Fibroblast of the aortic adventitia (primary cell): ENCODE measurements at places on chromosomes 5 and 9.

DNA sequence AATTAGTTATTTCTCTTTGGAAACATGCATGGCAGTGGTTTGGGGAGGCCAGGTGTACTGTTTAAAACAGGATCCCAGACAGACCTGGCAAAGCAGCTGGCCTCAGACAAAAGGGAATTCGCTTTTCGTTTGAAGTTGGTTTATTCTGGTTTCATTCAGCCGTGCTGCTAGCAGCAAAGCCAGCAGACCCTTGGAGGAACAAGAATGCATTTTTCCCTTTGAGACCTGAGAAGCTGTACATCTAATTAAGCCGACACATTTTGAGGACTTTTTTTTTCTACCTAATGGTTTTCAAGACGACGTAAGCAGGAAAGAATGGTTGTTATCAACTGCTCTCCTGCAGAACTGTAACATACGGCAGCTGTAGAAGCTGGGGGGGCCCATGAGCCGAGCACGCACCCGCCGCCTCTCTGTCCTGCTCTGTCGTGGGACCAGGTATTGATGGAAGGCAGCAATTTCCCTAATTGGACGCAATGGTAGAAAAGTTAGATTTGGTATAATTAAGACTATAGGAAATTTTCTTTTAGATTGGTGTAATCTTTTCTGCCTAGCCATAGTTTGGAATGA, 13.6 kb downstream of the PLEKHG4B start:
- no peak for DNase-seq

GRCh38 chr9:70415041-70415440, 584 bp upstream of the KLF9 start:
- DNase-seq = no peak

- DNase-seq = no peak
Measured at GRCh38 chr9:35862328-35862727, 7.9 kb downstream of the OR13J1 start.

DNA sequence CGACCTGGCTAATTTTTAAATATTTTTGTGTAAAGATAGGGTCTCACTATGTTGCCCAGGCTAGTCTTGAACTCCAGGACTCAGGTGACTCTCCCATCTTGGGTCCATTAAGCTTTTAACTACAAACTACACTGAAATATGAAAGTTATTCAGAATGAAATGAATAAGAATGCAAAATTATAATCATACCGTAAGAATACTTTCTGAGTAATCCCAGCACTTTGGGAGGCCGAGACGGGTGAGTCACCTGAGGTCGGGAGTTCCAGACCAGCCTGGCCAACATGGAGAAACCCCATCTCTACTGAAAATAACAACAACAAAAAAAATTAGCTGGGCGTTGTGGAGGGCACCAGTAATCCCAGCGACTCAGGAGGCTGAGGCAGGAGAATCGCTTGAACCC, 1.1 kb upstream of the ORM1 start:
- DNase-seq = peak; percentile 21

DNA sequence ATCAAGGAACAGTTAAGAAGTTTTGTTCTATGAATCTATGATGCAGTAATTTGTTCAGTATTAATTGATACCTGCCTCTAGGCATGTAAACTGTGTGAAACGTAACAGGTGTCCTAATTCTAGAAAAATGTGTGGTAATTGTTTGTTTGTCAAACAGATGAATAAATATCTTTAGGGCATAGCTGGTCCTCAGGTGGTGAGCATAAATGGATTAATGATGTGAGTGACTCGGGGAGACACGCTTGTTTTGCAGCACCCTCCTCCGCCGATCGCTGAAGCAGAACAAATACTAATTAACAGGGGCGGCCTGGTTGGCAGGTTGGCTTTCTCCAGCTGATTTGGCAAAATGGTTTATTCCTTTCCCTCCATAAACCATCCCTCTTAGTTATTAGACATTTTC, 88.8 kb downstream of the TLE4 start:
- DNase-seq = no peak

DNA sequence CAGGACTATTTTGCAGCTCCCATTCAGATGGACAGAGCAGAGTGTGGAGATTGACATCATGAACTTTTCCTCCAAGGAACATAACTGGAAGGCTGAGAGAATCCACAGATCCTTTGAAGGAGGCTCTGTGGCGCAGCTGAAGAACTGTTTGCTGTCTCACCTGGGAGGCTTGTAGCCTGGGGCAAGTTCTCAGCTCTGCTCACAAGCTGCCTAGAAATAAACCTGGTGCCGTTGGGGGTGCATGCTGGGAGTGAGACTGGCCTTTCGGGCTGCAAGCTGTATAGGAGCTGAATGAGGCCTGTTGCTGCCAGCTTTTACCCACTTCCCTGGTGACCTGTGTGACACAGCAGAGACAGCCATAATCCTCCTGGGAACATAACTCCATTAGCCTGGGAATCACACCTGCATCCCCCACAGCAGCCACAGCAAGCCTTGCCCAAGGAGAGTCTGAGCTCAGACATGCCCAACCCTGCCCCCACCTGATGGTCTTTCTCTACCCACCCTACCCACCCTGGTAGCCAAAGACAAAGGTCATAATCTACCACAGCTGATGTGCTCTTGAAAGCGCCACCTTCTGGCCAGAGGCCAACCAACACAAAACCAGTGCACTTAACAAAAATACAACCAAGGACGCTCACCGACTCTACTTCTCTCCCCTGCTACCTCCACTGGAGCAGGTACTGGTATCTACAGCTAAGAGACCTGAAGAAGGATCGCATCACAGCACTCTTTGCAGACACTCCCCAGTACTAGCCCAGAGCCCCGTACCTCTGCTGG, 205.1 kb upstream of the MRPS30 start:
- DNase-seq = no peak

DNA sequence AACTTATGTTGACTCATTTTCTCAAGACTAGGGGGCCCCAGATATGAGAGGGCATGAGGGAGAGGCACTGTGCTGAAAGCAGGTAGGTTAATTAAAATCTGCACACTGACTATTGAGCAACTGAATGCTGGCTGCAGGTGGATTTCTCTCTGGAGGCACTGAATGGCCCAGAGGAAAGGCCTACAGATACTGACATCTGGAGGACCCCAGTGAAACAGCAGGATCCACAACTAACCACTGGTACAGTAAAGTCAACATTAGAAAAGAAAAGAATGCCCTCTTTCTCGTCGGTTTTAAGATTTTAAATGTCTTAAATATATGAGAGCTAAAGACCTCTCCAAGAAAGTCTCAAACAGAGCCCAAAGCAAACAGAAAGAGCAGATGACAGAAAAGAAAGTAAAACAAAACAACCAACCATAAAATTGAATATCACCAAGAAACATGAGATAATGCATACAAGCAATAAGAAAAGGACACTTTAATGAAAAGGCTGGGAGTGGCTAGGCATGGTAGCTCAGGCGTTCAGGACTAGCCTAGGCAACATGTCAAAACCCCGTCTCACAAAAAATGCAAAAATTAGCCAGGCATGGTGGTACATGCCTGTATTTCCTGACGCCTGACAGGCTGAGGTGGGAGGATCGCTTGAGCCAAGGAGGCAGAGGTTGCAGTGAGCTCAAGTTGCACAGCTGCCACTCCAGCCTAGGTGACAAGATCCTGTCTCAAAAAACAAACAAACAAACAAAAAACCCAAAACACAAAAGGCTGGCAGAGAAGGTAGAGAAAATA, 43.3 kb downstream of the PUM3 start:
- DNase-seq = peak; percentile 69

- no peak for DNase-seq
Measured at GRCh38 chr9:17597977-17598376, 19.1 kb downstream of the SH3GL2 start.

DNA sequence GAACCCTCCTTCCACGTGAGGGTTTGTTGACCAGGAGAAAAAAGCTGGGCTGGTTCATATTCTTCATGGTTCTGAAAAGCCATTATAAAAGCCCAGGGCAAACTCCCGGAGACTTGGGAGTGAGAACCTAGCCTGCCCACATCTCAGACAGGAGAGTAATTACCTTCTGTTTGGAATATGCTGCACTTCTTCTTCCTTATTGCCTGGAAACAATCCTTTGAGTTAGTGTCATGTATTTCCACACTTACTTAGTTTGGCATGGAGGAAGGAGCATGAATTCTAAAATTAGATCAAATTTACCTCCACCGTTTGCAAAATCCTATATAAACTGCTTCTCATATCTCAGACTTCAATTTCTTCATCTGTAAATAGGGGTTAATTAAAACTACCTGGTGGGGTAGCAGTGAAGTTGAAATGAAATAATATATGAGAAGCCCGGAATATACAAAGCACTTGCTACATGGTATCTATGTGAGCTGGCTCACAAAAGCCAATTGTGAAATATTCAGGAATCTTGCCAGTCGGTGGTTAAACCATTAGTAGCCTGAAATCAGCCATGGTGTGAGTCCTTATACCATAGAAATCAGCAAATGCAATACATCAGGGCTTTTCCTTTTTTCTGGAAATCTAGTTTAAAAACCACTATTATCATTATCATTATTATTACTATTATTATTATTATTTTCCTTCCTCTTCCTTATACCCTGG, 140.0 kb upstream of the RAD23B start:
- DNase-seq = peak; percentile 45

DNA sequence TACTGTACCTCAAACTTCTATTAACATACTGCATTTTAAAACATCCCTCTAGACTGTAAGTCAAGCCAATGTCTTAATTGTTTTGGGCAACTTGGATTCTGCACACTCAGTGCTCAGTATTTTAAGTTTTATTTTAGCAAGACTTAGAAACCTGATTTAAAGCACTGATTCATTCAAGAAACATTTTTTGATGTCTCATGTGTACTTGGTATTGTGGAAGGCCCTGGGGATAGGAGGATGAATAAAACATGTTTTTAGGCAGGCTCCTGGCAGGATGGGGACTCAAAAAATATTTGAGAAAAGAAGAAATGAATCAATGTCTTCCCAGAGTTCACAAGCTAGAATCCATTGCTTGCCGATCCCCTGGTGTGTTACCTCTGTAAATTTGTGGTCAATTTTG, 334.0 kb upstream of the PUM3 start:
- peak; percentile 11 for DNase-seq

DNA sequence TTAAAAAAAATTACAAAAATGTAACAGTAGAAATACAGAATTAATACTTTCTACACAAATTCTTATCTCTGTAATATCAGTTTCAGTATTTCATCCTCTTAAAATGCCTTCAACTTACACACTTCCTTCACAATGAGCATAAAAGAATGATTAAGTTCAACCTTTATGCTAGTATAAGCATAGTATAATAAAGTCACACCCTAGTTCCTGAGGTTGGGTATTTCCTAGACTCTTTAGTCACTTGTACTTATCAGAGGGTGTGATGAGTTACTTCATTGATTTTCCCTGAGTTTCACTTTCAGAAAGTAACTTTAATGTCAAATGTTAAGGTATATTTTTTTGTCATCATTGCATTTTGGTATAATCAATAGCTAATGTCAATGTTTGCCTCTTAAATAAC, 302.4 kb downstream of the PDE4D start:
- DNase-seq = no peak

- DNase-seq = peak; percentile 10
Measured at GRCh38 chr9:109143881-109144562, 23.0 kb downstream of the FRRS1L start.

DNA sequence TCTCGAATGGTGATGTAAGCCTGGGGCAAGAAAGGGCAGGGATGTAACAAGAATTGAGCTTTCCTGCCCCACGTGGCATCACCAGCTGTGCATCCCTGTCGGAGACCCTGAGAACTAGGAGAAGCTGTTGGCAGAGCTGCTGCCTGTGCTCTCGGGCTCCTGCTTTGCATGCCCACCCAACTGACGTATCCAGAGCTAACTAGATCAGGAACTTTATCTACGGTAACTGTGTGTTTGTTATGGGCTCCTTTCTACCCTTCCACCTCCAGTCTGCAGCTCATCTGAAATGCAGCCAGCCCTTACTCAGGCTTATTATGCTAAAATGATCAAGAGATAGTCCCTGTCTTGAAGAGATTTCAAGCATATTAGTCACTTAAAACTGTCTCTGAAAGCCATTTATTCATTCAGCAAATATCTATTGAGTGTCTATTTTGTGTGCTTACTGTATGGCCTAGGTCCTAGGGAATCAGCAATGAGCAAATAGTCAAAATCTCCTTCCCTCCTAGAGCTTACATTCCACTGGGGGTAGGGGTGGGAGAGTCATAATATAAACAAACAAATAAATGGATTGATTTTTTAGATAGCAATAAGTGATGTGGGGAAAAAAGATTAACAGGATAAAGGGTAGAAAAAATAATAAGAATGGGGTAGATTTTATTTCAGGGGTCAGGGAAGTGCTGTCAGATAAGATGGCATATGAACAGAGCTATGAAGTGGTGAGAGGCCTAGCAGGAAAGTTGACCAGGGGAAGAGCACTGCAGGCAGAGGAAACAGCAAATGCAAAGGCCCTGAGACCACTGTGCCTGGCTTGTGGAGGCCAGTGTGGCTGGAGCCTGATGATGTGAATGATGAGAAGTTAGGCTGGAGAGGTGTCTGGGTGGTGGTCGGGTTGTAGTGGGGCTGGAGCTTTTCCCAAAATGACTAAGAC, 118.2 kb downstream of the GALNT10 start:
- DNase-seq = peak; percentile 60

DNA sequence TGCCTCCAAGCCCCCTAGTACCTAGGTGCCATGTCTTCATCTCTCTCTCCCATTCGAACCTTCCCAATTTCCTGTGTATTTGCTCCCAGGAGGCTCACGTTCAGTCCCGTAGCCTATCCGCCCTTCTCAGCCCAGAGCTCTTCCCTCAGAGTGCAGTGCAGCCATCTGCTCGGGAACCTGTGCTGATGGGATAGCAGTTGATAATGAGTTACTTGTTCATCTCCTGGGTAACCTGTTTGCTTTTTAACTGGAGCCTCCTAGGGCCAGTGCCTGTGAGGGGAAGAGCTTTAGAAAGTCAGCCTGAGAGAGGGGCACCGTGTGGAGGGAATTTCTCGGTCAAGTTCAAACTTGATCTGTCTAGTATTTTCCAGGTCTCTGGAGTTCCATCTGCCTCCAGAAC, 229.8 kb upstream of the IL12B start:
- no peak for DNase-seq

GRCh38 chr9:35096035-35096849, at the start of gene PIGO:
TSS of gene PIGO (minus strand) at chr9:35096591. CDS start at chr9:35095565, 1,026 bp downstream.
- peak; percentile 75 for DNase-seq

- no peak for DNase-seq
Measured at GRCh38 chr5:143662020-143662419, 149.9 kb upstream of the HMHB1 start.

- no peak for DNase-seq
Measured at GRCh38 chr5:8012131-8012977, 143.4 kb downstream of the MTRR start.
